ENCODE measurements at places on chromosomes 1 and 21.

DNA sequence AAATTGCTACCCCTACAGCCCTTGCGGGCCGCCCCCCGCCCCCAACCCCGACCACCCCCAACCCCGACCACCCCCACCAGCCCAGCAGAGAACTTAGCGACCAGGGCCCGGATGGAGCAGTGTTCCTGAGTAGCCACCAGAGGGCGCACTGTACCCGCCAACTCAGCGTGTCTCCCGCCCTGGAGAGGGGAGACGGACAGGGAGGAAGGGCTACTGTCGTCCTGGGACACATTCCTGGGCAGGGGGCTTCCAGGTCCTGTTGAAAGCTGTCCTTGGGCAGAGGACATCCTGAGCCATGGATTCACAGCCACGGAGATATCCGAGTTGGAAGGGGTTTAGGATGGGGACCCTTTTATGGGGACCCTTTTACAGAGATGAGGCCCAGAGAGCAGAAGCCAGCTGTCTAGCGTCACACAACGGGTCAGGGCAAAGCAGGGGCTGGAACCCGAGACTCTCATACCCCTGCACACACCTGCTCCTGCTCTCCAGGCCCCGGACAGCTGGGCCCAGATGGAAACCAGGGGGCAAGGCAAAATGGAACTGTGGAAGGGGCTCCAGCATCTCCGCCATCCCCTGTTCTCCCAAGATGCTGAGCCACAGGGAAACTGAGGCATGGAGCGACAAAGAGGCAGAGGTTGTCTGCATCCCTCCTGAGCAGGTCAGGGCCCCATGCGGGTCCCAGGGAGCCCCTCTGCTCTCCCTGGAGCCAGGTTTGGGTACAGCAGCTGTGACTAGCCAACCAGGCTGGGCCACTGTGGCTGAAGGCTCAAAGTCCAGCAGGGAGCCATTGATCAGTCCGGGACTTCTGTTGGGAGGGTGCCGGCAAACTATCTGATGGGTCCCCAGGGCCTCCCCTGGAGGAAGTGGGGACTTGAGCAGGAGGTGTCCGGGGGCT, 25.0 kb upstream of the LAPTM5 start:
- DNase-seq = peak; percentile 62

- DNase-seq = no peak
Measured at GRCh38 chr1:84823511-84823910, 69.5 kb downstream of the LPAR3 start.

DNA sequence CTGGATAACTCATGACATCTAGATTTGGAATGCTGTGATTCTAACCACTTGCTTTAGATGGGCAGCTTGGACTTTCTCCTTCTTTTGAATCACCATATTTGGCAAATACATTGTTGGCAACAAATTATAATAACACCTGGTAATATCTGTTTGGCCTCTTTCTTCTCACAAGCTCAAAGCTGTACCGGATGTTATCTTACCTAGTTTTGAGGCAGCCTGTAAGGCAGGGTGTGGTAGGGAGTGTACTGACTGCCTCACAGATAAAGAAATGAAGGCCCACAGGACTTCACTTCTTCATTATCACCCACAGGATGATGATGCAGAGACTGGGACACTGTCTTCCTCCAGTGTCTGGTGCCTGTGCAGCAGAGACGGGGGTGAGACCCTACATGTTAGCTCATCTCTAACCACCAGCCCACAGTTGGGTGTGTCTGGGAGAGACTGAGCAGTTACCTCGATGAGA, 28.5 kb downstream of the TUFT1 start:
- no peak for DNase-seq

GRCh38 chr1:56034847-56035481, 544.4 kb downstream of the PLPP3 start:
- no peak for DNase-seq

DNA sequence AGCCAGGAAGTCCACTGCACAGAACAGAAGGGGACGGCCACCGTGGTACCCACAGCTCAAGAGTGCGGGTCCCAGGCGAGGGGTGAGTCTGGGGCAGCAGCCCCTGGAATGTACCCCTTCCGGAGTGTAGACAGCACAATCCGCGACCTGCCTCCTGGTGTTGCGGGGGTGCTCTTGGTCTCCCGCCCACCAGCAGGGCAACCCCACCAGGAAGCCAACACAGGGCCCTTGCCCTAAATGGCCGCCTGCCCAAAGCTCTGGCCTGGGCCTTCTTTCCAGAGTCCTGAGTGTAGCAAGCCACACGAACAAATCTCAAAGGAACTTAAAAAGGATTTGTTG, 1.1 kb upstream of the SLC19A1 start:
- no peak for DNase-seq

- no peak for DNase-seq
Measured at GRCh38 chr1:223291796-223292195, 72.2 kb downstream of the SUSD4 start.

DNA sequence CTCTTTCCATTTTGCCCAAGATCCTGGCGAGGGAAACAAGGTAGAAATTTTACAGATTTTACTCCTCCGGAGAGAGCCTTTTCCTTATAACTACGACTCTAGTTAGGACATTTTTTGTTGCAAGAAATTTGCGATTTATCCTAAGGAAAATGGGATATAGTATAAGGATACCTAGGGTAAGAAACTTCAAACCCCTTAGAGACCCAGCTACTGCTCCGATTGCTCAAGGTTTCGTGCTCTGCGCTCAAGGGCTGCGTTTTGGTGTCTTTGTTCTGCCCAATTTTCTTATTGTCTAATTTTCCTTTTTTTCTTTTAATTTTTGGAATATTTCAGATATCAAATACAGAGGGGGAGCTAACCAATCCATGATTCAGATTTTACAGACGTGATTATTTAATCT, 1.5 kb downstream of the TTC3 start:
- no peak for DNase-seq

DNA sequence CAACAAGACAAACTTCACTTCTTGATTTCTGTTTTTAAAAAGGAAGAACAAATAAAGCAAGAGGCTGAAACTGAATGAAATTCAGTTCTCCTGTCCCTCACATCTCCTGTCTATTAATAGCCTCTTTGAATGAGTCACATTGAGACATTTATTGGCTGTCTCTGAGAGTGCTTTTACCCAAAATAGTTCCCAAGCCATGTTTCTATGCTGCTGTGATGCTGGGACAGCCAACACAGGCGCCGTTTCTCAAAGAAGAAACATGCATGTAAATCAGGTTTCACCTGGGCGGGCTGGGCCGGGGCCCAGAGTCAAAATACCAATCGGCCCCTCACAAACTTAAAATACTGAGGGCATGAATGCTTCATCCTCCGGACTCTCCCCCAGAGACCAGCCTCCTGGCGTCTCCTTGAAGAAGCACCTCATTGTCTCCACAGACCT, 105.2 kb downstream of the EDEM3 start:
- no peak for DNase-seq

- DNase-seq = no peak
Measured at GRCh38 chr1:19511116-19511515, 25.8 kb upstream of the CAPZB start.

DNA sequence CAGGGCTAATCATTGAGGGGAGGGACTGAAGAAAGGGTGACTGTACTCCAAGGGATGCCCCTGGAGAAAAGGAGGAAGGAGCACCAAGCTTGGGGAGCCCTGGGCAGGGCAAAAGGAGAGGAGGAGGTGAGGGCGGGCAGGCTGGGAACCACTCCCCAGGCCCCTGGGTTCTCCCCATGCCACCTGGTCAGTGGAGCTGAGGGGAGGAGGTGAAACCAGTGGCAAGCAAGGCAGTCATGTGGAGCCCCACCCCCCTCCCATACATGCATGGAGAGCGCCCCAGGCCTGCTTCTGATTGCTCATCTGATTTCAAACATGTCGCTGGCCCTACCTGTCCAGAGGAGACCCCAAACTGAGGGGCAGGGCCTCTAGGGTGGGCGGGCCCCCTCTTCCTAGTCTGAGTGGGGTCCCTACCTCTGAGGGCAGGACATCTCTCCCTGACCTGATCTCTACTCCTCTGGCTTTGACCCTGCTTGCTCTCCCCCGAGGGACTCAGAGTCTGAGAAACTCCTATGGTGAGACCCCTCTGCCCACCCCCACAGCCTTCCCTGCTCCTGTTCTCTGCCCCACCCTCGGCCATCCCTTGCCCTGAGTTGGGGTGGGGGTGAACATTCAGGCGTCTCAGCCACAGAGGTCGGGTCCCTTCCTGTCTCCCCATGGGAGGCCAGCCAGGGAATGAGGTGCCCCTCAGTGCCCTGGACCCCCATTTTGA, 18.6 kb downstream of the INSRR start:
- no peak for DNase-seq

- no peak for DNase-seq
Measured at GRCh38 chr1:40204856-40205255, 42.9 kb upstream of the TMCO2 start.

DNA sequence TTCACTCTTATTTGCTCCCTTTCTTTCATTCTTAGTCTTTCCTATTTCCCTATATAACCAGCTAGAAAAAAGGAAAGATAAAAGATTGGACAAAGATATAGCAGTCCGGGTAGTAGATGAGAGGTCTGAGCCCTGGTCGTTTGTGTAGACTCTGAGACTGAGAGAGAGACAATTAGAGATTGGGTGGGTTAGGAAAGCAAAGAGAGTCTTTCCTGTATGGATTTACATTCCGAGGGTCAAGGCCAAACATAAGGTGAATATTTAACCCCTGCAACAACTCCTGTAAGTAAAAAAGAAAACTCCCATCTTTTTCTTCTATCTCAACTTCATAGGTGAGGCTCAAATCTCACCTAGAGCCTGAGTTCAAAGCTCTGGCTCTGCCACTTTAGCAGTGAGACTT, 218.0 kb upstream of the FGGY start:
- no peak for DNase-seq

GRCh38 chr1:201543871-201544642, 5.1 kb downstream of the NAV1 start:
- no peak for DNase-seq

DNA sequence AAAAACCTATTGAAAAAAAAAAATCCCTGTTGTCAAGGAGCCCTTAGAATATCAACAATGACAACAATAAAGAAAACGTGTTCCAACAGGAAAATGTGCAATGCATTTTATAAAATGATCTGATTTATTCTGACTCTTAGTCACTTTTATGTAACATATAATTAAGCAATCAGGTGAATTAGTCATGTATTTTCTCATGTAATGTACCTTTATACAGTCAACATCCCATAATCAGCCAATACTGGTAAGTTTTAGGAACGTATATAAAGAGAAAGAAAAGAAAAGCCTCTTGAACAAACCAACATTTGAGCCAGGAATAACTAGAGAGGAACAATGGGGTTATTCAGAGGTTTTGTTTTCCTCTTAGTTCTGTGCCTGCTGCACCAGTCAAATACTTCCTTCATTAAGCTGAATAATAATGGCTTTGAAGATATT, at the start of gene CLCA4:
Gene CLCA4, plus strand, starts transcription at position 292 of the 435 bp plus-strand sequence. Its CDS starts 42 bp downstream, at position 334.
- DNase-seq = no peak

Data from stimulated activated CD4-positive, alpha-beta T cell treated with anti-CD3 and anti-CD28 coated beads, Interleukin-1b, Interleukin-23, amount 100 ng/mL, for 1 hour (primary cell).